ENCODE measurements at places on chromosomes 2 and 18. TPM values are rescaled to one million over a fixed set of nuclear protein-coding genes. Genes with fewer than 3 reads are reported as not detected.

DNA sequence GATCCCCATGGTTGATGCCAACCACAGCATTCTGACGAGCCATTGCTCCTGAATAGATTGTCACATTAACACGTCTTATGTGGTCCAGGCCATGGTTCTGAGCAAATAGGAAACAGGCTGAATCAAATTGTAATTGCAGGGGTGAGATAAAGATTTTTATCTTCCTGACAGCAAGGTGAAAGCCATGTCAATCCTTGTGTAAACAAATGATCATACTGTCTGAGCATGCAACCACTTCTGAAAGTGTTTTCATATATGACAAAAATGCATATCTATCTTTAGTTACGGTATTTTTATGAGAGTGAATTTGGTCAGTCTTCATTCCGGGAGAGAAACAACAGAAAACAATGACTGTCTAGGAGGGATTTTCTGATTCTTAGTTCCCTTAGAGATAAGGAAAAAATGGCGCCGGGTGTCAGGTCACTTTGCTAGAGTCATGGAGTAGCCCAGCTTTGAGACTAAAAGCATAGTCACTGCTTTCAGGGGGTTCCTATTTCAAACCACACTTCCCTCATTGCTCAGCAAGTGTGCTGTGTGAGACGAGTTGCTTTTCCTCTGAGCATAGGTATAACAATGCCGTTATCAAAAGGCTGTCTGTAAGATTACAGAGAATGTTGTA is 958.9 kb downstream of the DCDC2C start:
- H3K4me3 ChIP-seq: no peak overlapping the region
- peaks cover 18% of the 10 kb centered on the region for H3K4me1 ChIP-seq
- no peaks in the 10 kb centered on the region for H3K36me3 ChIP-seq
- peak overlapping the region; percentile 91 for H3K27ac ChIP-seq

GRCh38 chr2:224671731-224672130 is 44.4 kb downstream of the CCDC195 start:
- no peaks in the 10 kb centered on the region for H3K36me3 ChIP-seq
- H3K27me3 ChIP-seq: no peaks in the 10 kb centered on the region
- H3K27ac ChIP-seq: no peak overlapping the region
- no peak for DNase-seq

GRCh38 chr2:99373144-99373543 is 36.0 kb downstream of the EIF5B start:
- no peaks in the 10 kb centered on the region for H3K27me3 ChIP-seq
- no peaks in the 10 kb centered on the region for H3K4me1 ChIP-seq
- H3K36me3 ChIP-seq: peaks cover 16% of the 10 kb centered on the region

- H3K27me3 ChIP-seq: no peaks in the 10 kb centered on the region
- H3K4me1 ChIP-seq: peaks cover under 1% of the 10 kb centered on the region
- no peak overlapping the region for H3K27ac ChIP-seq
- DNase-seq: no peak
- H3K4me3 ChIP-seq: no peak overlapping the region
Observed at GRCh38 chr18:28198620-28199019, 21.7 kb upstream of the CDH2 start.

DNA sequence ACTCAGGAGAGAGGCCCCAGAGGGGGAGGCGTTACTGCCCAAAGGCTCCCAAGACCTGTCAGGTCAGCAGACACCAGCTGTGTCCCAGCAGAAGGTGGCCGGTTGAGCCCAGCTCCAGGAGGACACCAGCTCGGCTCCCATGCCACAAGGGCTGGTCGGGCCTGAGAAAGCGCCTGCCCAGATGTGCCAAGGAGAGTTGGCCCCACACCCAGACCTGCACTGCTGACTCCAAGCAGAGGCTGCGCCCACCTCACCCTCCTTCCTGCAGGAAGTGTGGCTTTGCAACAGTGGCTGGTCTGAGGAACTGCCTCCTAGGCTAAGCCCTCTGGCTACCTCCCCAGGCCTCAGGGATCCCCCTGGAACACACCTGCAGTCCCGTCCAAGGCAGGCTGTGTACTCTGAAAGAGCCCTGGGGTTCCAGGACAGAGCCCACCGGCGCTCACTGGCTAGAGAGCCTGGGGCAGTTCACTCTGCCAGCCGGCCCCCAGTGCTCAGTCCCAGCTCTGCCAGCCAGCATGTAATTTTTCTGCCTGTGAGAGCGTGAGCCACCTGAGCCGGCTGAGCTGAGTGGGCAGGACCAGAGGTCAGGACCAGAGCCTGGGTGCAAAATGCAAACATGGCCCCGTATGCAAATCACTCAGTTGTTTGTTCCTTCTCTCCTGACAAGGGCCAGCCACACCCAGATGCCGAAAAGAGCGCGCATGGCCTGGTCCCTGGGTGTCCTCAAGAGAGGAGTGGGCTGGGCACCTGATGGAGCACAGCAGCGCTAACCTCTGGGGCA is 36.9 kb upstream of the PTMA start:
- peaks cover 17% of the 10 kb centered on the region for H3K4me1 ChIP-seq
- no peak overlapping the region for H3K4me3 ChIP-seq
- no peak for DNase-seq
- no peaks in the 10 kb centered on the region for H3K27me3 ChIP-seq
- H3K27ac ChIP-seq: no peak overlapping the region

Gene NIFK
- total RNA-seq: 59.7 TPM

DNA sequence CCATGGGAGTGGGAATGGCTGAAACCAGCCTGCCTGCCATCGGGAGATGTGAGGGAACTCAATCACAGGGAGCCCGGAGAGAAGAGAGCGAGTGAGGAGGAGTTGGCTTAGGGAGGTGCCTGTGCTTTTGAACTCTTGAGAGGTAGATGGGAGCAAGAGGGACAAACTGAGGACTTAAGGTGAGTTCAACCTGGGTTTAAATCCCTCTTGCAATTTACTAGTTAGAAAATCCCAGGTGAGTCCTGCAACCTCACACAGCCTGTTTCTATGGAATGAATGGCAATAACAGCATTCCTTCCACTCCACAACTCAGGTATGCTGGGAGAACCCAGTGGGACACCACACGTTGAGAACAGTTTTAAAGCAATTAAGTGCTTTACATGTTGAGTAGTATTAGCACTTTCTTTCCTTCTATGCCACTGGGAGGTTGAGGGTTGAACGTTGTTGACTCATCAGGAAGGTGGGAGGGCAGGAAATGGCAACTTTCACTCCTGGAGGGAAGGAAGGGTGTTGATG is 57.3 kb downstream of the VIT start:
- peaks cover 6% of the 10 kb centered on the region for H3K4me1 ChIP-seq
- H3K36me3 ChIP-seq: no peaks in the 10 kb centered on the region
- H3K27ac ChIP-seq: no peak overlapping the region
- H3K27me3 ChIP-seq: peaks cover under 1% of the 10 kb centered on the region

DNA sequence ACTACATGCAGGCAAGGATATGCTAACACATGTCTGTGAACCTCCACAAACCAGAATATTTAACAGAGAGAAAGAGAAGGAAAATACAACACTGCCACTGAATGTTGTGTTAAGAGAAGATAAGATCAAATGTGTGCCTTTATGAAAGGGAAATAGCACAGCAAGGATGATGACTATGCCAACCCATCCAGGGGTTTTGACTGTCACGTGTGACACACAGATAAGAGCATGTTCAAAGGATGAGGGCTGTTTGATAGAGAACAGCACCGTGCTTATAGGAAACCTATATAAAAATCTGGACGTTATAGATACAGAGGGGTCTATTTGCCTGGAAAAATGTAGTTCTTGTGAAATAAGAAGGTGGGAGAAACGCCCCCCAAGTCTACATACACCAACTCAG is 911.8 kb downstream of the CPS1 start:
- H3K4me1 ChIP-seq: no peaks in the 10 kb centered on the region
- H3K36me3 ChIP-seq: no peaks in the 10 kb centered on the region
- no peak overlapping the region for H3K27ac ChIP-seq
- no peaks in the 10 kb centered on the region for H3K27me3 ChIP-seq

DNA sequence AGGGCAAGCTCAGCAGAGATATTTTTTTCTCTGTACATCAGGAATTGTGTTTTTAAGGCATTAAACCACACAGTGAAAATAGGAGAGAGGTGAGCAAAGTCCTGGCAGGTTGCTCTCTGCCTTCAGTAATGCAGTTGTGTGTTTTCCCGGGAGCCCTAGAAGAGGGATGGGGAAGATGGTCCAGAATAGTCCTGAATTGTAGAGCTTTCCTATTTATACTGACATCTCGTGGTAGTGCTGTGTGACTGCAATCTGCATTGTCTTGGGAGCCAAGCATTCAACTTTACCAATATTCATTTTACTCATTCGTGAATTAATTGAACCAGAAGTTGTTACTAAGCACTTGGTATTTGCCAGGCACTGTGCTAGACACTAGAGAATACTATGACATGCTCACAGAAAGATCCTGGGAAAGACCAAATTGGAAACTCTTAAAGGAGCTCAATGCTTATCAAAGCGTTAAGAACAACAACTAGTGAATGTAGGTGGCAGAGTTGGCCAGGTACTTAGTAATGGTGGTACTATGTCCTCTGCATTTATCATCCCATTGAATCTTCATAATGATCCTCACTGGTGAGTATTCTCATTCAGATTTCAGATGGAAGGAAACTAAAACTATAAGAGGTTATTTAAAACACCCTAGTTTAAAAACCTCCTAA is 214.6 kb downstream of the TRIB2 start:
- DNase-seq: peak; percentile 59
- H3K27ac ChIP-seq: no peak overlapping the region
- H3K36me3 ChIP-seq: no peaks in the 10 kb centered on the region
- no peak overlapping the region for H3K4me3 ChIP-seq

Measured in endothelial cell of umbilical vein (primary cell).